ENCODE measurements at places on chromosomes 7 and 10.

GRCh38 chr10:79444199-79445119, 965 bp downstream of the ZCCHC24 start:
- peak; percentile 42 for DNase-seq

- no peak for DNase-seq
Observed at GRCh38 chr7:138837627-138838026, 39.6 kb upstream of the ATP6V0A4 start.

DNA sequence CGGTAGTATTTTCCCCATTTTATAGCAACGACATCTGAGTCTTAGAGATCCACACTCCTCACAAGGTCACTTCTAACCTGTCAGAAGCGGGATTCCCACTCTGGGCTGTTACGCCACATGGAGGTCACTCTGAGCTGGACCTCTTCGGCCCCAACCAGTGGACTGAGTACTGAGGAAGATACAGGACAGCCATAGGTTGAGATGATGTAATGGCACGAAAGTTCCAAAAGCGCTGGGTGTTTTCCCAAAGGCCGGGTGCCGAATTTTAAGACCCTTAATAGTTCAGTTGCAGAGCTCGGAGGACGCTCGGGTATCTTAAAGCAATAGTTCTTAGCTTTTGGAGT, 699 bp downstream of the GHITM start:
- no peak for DNase-seq

DNA sequence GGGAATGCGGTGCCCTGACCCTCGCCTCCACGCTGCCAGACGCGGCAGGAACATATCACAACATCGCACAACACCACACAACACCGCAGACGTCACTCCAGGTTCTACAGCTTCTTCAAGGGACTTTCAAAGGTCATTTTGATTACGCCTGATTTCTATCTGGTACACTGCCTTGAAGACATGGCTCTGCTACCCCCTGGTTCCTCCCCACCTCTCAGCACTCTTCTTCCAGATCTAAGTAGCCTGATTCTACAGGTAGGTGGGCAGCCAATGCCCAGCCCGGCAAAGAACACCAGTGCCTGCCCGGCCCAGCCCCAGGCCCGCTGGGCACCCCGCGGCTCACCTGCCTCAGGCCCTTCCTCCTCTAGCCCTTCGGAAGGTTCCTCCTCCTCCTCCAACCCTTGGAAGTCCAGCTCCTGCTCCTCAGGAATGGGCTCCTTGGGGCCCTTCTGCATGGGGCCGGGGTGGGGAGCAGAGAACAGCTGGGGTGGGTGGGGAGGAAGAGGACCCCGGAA, 8.4 kb downstream of the GIGYF1 start:
- DNase-seq: no peak

GRCh38 chr10:74944205-74944604, 117.8 kb downstream of the KAT6B start:
- no peak for DNase-seq

DNA sequence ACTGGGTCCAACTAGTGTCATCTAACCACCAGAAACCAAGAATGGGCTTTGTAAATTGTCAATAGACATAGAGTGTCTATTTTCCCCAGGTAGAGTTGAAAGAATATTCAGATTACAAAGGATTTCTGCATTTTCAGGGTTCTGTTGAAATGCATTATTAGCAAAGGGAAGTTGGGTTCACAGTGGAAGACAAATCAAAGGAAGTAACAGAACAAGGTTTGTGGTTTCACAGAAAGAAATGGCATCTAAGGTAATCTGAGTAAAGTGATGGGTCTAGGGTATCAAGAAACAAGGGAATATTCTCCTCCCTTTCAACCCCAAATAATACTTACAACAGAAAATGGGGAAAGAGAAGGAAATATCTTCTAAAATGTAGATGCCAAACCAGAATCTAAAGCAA, 25.8 kb downstream of the CEP41 start:
- no peak for DNase-seq

DNA sequence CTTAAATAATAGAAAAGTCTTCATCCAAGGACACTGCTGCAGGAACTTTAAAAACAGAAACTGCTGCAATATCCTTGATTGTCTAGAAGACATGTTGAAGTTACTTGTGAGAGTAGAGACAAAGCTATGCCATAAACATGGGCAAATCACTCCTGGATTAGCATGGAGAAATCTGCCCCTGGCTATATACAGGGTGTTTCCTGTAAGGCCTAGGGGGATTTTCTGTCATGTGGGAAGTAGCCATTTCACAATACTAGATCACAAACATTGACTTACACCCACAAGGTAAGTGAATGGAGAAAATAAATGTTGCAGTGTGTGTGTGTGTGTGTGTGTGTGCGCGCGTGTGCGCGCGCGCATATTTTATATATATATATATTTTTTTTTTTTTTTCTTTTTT, 35.2 kb upstream of the PDK4 start:
- no peak for DNase-seq

DNA sequence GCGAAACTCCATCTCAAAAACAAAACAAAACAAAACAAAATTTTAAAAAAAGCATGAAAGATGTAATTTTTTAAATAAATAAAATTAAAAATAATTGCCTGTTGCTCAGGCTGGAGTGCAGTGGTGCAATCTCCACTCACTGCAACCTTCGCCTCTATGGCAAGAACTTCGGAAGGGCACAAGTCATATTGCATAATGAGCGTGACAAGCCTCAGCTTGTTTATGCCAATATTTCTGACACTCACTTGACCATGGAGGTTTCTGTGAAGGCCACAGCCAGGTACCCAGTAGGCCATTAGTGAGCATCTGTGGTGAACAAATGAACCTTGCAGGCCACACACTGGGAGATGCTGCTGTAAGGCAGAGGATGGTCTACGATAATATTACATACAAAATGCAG, 106.1 kb upstream of the KMT2C start:
- DNase-seq: no peak

DNA sequence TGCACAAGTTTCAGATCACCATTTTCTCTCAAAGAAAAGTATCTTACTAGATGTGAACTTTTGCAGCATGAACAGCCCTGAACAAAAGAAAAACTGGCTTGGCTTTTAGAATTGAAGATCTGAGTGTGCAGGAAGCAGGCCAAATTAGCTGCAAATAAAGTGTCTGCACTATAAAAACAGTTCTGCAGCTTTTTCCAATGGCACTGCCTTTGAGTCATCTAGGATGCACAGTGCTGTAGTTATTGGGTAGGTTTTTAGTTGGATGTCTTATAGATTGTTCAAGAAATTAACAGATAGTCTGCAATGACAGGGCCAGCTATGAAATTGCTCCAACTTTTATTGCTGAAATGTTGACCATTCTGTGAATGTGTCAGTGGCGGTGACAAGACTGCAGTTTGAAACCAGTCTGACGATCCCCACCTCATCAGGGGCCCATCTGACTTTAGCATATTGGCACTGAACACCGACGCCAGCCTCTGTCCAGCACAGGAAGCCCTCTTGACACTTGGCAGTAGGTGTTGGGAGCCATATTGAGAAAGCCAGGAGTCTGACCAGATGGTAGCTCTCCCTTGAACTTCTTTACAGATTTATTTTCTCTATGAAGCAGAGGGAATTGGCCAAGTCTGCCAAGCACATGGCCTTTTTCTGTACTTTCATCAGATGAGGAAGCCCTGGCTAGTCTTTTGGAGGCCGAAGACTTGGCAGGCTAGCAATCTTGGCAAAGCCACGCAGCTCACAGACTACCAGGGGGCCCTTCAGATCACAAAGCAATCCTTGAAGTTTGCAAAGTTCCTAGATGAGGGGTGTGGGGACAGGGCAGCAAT, 490.6 kb downstream of the NEBL start:
- no peak for DNase-seq

GRCh38 chr10:97332591-97333350, 1.8 kb downstream of the FRAT2 start:
- DNase-seq: no peak

GRCh38 chr7:129828989-129829736, 123.6 kb downstream of the UBE2H start:
- no peak for DNase-seq

DNA sequence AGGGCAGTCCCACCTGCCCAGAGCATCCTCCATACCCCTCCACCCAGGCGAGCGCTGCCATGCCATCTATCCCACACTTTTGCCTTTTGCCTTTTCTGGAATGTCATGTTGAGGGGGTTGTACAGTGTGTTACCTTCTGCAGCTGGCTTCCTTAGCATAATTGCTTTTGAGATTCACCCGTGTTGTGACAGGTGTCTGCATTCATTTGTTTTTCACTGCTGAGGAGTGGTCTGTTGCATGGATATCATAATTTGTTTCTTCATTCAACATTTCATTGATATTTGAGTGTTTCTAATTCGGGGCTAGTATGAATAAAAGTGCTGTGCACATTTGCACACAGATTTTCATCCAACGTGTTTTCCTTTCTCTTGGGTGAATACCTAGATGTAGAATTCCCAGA, 353.9 kb downstream of the PAXIP1 start:
- DNase-seq: no peak

DNA sequence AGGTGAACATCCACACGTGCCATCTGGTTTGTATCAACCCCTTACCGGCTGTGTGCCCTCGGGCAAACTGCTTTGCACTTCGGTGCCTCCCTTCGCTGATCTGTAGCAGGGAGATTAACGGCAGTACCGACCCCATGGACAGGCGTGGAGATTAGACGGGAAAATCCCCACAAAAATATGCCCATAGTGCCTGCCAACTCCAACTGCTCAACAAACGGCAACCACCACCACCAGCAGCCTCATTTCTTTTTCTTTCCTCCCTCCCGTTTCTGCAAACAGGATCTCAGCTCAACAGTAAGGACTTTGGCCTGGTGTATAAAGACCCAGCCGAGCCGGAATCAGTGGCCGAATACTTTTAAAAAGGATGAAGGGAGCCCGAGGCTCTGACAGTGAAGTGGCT, 31.0 kb downstream of the CHST15 start:
- no peak for DNase-seq

DNA sequence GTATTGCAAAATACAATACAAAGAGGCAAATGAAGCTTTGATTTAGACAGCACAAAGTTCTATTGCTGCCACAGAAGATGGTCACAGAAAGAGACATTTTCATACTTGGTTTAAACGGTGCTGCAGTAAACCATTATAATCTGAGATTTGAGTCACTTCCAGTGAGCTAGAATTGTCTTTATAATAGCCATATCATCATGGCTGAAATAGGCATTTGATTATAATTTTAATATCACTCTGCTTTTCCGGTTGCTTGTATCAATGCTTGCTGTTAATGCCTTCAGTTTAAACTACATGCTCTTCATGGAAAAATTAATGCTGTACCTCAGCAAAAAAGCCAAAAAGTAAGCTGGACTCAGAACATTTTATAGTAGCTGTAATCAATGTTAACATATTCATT, 48.5 kb downstream of the CPEB3 start:
- DNase-seq: no peak

DNA sequence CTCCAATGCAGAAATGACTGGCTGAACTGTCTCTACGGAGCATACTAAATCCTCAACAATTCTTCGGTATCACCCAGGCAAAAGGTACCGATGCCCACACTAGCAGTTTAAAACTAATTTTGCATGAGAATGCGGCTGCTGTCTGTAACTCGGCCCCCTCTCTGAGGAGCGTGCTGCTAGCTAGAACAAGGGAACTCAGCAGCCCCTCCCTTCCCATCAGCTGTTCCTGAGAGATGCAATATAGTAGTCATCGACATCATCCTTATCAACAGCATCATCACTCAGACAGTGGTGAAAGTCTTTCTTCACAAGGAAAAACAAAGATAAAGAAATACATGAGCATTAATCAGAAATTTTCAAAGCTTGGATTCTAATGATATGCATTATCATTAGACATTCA, 189.1 kb upstream of the FRMD4A start:
- DNase-seq: no peak

- no peak for DNase-seq
Observed at GRCh38 chr7:139981511-139981895, 81.2 kb downstream of the PARP12 start.

DNA sequence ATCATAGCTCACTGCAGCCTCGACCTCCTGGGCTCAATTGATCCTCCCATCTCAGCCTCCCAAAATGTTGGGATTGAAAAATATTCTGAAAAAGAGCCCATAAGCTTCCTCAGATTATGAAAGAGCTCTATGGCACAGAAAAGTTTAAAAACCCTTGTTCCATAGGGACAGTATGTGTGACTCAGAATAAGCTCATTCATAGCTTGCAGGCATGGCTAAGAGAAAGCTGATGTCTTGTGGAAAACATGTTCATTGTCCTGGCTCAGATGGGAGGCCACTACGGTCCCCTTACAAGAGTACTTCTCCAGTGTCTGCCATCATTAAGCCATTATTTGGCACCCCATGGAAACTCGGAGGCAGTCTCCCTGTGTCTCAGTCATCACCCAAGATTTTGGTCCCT, 64.0 kb downstream of the CCDC3 start:
- DNase-seq: no peak

GRCh38 chr10:90923111-90923731, 2.3 kb upstream of the ANKRD1 start:
- no peak for DNase-seq

- no peak for DNase-seq
Observed at GRCh38 chr10:624605-625332, 64.7 kb downstream of the DIP2C start.

DNA sequence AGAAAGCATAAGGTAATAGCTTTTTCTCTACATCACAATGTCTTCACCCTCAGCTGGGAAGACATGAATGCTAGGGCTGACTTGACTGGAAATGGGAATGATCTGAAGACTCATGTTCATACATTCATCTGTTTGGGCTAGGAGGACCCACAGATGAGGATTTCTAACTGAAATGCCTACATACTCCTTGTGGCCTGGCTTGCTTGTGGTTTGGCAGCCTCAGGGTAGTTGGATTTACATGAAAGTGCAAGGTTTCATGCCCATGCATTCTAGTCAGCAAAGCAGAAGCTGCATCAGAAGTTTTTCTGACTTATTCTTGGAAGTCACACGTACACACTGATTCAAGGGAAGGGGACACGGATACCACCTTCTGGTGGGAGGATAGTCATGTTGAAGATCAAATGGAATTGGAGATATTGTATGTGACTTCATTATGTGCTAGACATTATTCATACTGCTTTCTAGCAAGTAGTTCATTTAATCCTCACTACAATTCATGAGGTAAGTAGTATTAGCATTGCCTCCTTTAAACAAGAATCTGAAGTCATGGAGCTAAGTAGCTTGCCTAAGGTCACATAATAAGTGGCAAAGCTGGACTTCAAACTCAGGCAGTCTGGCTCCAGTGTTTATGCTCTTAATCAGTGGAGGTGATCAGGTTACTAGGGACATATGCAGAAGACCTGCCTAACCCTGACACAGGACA, 957.0 kb downstream of the LRMDA start:
- no peak for DNase-seq

Measured in T-helper 17 cell (primary cell).